ENCODE measurements at places on chromosomes 5 and 9.

- no peak for DNase-seq
Measured at GRCh38 chr5:54658010-54658409, 140.5 kb downstream of the SNX18 start.

- DNase-seq: no peak
Measured at GRCh38 chr5:172658391-172658790, 17.3 kb downstream of the NEURL1B start.

DNA sequence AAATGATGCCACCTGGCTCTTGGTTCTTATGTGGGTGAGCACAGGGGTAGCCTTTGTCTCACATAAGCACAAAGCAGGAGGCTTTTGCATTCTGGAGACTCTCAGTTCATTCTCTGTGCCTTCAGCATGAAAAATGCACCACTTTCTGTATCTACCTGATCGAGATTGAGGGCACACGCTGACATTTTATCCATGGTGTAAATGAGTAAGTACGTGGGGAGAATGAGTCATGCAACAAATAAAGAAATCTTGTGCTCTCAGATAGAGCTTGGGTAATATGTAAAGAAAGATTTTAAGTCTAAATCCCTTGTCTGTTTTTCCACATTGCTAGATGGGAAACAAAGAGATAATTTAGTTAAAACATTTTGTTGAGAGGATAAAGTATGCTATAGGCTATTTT, 607.2 kb upstream of the WWC1 start:
- no peak for DNase-seq

GRCh38 chr5:70440-70839, 21.5 kb upstream of the PLEKHG4B start:
- DNase-seq: no peak

DNA sequence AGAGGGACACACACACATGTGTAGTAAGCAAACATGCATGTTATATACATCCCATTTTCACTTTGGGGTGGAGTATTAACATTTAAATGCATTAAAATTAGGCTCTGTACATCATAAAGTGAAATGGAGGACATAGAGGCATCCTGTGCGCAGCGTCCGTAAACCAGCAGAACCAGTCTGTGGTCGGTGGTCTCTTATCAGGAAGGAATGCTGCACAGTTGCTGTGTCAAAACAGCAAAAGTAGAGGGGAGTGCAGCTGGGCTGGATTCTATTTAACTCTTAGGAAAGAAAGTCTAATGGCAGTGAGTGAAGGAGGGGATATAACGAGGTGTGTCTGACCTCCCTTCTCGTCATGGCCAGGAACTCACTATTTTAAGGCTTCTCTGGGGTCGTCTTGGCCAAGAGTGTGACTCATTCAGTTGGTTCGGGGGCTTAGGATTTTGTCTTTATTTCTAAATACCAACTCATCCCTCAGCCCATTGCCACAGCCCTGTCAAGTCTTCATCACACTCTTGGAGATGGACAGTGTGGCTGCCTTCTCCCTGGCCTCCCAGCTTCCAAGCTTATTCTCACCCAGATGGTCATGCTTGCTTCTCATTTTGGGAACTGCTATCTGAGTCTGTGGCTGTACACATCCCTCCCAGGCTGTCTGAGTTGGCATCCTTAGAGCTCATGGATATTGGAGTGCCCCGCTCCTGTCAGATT, 20.1 kb upstream of the CXCL14 start:
- no peak for DNase-seq

Data from NCI-H460 (cell line).